Neural progenitor cell (in vitro differentiated cells): ENCODE measurements at places on chromosomes 7 and 10.

DNA sequence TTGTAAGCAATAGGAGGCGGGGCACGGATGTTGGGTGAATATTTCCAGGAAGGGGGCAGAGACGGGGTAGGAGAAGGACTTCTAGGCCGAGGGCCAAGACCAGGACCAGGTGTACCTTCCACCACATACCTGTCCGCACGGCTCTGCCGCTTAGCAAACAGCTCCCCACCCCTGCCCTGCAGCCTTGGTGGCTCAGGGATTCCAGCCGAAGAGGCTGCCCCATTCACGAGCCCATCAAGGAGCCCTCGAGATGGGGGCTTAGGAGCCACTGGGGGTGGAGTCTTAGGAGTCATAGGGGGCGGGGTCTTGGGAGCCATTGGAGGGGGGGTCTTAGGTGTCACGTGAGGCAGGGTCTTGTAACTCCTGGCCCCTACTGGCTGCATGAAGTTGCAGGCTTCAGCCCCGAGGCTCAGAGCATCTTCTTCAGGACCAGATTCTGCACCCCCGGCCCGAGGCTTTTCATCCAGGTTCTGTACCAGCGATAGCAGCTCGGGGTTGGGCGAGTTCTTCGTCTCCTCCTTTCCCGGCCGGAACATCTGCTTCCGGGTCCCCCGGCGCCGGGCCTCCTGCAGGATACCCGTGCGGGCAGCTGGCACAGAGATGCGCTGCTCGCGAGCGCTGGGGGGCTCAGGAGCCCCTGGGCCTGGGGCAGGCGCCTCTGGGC is 6.1 kb upstream of the MYOZ1 start:
- peak overlapping the region; percentile 68 for H3K4me3 ChIP-seq
- no peaks in the 10 kb centered on the region for H3K36me3 ChIP-seq
- H3K27ac ChIP-seq, result no peak overlapping the region
- H3K4me1 ChIP-seq, result peaks cover 5% of the 10 kb centered on the region
- H3K27me3 ChIP-seq, result no peaks in the 10 kb centered on the region

DNA sequence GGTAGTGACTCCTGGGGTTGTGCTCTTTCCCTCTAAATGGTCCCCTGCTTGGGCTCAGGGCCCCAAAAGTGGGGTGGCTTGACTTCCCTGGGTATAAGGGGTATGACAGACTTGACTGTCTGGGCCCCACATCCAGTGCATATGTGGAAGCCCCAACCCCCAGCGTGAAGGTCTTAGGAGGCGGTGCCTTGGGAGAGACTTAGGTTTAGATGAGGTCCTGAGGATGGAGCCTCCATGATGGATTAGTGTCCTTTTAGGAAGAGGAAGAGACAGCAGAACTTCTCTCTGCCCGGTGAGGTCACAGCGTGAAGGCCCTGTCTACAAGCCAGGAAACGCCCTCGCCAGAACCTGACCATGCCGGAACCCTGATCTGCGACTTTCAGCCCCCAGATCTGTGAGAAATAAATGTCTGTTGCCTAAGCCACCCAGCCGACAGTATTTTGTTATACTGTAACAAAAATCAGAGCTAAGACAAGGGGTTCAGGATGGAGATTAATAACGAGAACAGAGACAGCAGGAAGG is 23.8 kb downstream of the PODXL start:
- DNase-seq, result no peak
- no peaks in the 10 kb centered on the region for H3K36me3 ChIP-seq
- H3K27ac ChIP-seq, result no peak overlapping the region
- no peaks in the 10 kb centered on the region for H3K27me3 ChIP-seq

DNA sequence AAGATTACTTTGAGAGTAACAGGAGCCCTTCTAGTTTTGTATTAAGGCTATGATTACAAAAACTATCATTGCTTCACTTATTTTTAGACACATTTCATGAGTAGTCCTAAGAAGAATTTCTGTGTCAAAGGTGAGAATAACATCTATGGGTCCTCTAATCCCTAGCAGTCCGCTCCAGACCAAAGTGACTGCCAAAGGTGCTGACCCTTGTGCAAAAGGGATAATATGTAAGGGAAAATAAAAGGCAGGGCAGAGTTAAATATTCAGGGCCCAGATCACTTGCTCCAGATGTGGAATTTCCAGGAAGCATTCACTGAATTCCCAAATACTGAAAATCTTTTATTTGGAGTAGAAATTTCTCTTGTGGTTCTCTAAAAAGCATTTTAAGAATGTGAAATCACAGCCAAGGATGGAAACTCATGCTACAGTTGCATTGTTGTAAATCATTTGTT is 29.3 kb downstream of the RHOBTB1 start:
- H3K36me3 ChIP-seq, result no peaks in the 10 kb centered on the region
- no peaks in the 10 kb centered on the region for H3K27me3 ChIP-seq

DNA sequence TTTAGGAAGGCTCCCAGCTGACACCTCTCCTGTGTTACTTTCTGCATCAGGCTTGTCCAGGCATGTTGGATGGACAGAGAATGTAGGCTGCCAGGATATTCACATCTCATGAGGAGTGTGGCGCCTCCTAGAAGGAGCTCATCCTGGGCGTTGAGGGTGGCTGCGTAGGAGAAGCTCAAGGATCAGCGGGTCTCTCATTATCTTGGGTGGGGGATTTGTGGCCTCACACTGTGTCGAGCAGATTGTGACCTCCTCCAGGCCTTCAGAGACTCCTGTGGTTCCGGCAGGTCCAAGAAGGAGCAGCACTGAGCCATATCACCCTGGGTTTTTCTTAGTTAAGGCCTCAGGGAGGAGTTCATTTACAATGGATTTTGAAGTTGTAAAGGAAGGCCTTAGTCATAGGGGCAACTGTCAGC is 8.7 kb upstream of the COBL start:
- no peak overlapping the region for H3K4me3 ChIP-seq
- H3K27ac ChIP-seq, result no peak overlapping the region
- no peaks in the 10 kb centered on the region for H3K36me3 ChIP-seq
- no peaks in the 10 kb centered on the region for H3K27me3 ChIP-seq

DNA sequence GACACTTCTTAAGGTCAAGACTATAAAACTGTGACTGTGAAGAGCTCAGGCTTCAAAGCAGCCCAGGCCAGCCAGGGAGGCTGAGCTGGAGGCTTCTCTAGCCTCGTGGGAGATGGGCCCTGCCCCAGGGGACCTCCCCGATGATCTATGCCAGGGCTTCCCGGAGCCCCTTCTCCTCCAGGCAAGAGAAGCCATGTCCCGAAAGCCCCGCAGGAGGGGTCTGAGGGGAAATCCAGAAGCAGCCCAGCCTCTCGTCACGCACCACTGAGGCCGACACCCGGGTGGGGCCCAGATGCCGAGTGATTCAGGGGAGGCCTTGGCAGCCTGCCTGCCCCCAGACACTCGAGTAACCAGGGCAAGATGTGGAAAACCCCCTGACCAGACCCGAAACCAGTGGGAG is 63.7 kb downstream of the PROSER2 start:
- H3K4me1 ChIP-seq, result no peaks in the 10 kb centered on the region
- H3K27me3 ChIP-seq, result no peaks in the 10 kb centered on the region
- H3K36me3 ChIP-seq, result no peaks in the 10 kb centered on the region
- DNase-seq, result no peak
- H3K27ac ChIP-seq, result no peak overlapping the region
- H3K4me3 ChIP-seq, result no peak overlapping the region

DNA sequence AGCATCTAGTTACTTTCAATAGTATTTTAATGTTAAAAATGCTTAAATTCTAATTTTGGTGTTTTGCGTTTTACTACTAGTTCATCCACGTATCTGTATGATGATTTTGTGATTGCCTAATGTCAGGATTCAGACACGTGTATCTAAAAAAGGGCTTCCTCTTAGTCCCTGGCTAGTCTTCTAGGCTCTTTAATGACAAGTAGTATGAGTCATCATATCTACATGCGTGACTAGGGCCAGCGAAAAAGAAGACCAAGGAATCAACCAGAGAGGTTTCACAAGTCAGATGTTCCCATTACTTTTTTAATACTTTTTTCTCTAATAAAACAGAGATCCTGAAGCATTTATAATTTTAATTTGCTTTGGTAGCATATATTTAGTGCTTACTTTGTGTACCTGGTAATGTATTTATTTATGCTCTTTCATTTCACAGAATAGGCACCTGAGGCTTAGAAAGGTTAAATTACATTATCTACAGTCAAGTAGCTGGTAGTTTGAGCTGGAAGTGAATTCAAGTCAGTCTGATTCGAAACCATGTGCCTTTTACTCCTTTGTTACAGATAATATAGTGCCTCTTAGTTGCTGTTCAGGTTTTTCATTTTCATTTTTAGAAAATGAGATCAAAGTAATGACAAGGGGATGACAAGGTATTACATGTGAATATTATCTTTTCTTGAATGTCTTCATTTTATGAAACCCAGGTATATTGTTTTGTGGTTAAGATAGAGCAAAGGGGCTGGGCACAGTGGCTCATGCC is 140.3 kb downstream of the FOXP2 start:
- H3K36me3 ChIP-seq, result no peaks in the 10 kb centered on the region
- DNase-seq, result no peak
- H3K27ac ChIP-seq, result no peak overlapping the region
- H3K4me3 ChIP-seq, result no peak overlapping the region
- no peaks in the 10 kb centered on the region for H3K4me1 ChIP-seq

GRCh38 chr7:121429798-121430197 is 33.7 kb upstream of the FAM3C start:
- no peaks in the 10 kb centered on the region for H3K4me1 ChIP-seq
- H3K36me3 ChIP-seq, result no peaks in the 10 kb centered on the region
- DNase-seq, result no peak
- H3K27ac ChIP-seq, result no peak overlapping the region
- no peak overlapping the region for H3K4me3 ChIP-seq
- no peaks in the 10 kb centered on the region for H3K27me3 ChIP-seq

DNA sequence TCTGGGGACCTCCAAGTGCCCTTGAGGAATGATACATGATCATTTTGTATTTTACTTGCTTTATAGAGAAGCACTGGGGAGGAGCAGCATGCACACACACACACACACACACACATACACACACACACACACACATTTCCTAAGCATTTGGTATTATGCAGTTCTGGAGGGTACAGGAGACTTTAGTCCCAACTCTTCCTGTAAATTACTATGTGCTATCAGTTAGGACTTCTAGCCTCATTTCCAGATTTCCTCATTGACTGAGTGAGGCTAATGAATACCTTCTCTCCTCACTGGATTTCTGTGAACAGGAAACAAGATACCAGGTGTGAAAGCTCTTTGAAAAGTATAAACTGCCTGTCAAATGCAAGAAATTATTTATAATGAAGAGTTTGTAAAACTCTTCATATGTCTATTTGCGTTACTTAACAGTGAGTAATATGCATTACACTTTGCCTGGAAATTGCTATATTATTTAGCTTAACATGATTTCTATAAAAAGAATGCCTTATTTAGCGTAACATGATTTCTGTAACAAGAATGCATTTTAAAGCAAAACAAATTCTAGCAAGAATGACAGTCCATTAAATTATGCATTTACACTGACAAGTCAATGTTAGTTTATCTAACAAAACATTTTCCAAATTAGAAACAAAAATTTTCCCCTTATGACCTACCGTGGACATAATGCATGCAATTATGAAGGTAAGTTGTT is 34.2 kb downstream of the ACTA2 start:
- no peaks in the 10 kb centered on the region for H3K27me3 ChIP-seq
- no peak for DNase-seq
- no peaks in the 10 kb centered on the region for H3K4me1 ChIP-seq
- H3K27ac ChIP-seq, result no peak overlapping the region
- no peaks in the 10 kb centered on the region for H3K36me3 ChIP-seq

DNA sequence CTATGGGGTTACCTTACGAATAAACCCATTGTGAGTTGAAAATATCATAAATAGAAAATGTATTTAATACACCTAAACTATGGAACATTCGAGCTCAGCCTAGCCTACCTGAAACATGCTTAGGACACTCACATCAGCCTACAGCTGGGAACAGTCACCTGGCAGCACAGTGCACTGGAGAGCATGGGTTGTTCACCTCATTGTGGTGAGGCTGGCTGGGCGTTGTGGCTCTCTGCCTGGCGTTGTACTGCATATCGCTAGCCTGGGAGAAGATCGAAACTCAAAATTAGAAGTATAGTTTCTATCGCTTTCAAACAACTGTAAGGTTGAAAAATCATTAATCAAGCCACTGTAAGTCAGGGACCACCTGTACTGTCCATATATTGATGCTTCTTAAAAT is 17.3 kb upstream of the HBP1 start:
- no peak overlapping the region for H3K4me3 ChIP-seq
- H3K27me3 ChIP-seq, result no peaks in the 10 kb centered on the region
- no peaks in the 10 kb centered on the region for H3K36me3 ChIP-seq
- H3K27ac ChIP-seq, result no peak overlapping the region
- DNase-seq, result no peak

DNA sequence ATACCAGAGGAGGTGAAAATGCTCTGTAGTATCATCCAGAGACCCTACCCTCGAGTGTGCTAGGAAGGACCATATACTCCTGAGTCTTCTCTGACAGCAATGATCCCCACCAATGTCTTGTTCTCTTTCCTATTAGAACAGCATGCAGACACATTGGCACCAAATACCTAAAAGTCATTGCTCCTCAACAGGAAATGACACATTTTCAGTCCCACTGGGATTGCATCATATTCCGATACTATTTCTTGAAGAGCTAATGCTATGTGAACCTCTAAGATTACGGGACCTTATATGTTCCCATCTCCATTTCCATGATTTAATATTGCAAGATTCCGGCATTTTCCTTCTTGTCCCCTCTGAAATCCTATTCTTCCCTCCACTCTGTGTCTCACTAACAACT is 177.4 kb downstream of the NRP1 start:
- no peak overlapping the region for H3K27ac ChIP-seq
- peaks cover 6% of the 10 kb centered on the region for H3K4me1 ChIP-seq
- no peak for DNase-seq
- no peaks in the 10 kb centered on the region for H3K36me3 ChIP-seq
- no peaks in the 10 kb centered on the region for H3K27me3 ChIP-seq

DNA sequence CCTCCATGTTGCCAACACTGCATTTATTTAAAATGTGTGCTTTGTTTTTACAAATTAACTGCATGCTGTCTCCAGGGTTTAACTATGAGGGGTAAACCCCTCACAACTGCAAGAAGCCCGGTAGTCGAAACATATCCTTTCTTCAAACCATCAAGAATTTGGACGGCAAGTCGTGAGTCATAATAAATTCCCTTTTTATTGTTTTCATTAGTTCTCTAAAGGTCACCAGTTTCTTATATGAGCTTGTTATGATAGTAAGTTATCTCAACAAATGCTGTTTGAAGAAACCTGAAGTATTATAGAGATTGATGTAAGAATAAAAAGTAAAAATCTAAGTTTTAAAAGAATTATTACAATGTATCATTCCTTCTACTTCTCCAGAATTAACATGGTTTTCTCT is 12.2 kb upstream of the FIGNL1 start:
- peaks cover 6% of the 10 kb centered on the region for H3K27me3 ChIP-seq
- no peak overlapping the region for H3K27ac ChIP-seq
- no peaks in the 10 kb centered on the region for H3K36me3 ChIP-seq
- no peak for DNase-seq
- H3K4me1 ChIP-seq, result no peaks in the 10 kb centered on the region

- H3K27me3 ChIP-seq, result no peaks in the 10 kb centered on the region
- no peak for DNase-seq
- H3K36me3 ChIP-seq, result no peaks in the 10 kb centered on the region
- H3K4me1 ChIP-seq, result no peaks in the 10 kb centered on the region
Observed at GRCh38 chr10:2049560-2049959, 312.2 kb upstream of the ADARB2 start.

- no peaks in the 10 kb centered on the region for H3K27me3 ChIP-seq
- peaks cover 14% of the 10 kb centered on the region for H3K4me1 ChIP-seq
- no peak overlapping the region for H3K4me3 ChIP-seq
- no peak overlapping the region for H3K27ac ChIP-seq
- no peak for DNase-seq
- no peaks in the 10 kb centered on the region for H3K36me3 ChIP-seq
Observed at GRCh38 chr10:114328874-114329273, 75.4 kb downstream of the AFAP1L2 start.
